ENCODE measurements at places on chromosomes 3 and 15. TPM values are rescaled to one million over a fixed set of nuclear protein-coding genes. Genes with fewer than 3 reads are reported as not detected.
A peak's percentile ranks its signal among the peaks of the same experiment; 100 is the strongest.

The WDR93 gene
- total RNA-seq = 3.9 TPM

The TMEM212 gene
- total RNA-seq = 0.40 TPM

- no peak for DNase-seq
Observed at GRCh38 chr15:31752905-31753304, 277.4 kb upstream of the CHRNA7 start.

- DNase-seq = no peak
Observed at GRCh38 chr3:186411994-186412393, 50.0 kb upstream of the DGKG start.

GRCh38 chr3:94159062-94159828 lies 96.4 kb downstream of the NSUN3 start:
- DNase-seq = peak; percentile 83

GRCh38 chr15:66679657-66680108 lies 22.4 kb upstream of the SMAD6 start:
- DNase-seq = no peak

DNA sequence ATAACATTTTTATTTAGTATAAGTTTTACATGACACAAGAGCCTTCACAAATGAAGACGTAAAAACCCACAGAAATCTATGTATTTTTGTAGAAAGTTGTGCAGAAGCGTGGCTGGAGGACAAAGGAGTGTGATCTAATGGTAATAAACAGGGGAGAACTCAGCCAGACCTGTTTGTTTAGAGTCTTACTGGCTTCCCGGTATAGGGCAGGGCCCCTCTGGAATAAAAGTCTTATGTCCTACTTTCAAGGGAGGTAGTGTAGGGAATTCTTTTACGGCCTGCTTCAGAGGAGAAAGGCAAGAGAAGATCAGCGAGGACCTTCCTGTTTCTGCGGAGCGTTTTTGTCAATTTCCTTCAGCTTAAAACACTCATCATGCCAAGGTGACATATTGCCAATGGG lies 103.6 kb downstream of the TGFBR2 start:
- no peak for DNase-seq

DNA sequence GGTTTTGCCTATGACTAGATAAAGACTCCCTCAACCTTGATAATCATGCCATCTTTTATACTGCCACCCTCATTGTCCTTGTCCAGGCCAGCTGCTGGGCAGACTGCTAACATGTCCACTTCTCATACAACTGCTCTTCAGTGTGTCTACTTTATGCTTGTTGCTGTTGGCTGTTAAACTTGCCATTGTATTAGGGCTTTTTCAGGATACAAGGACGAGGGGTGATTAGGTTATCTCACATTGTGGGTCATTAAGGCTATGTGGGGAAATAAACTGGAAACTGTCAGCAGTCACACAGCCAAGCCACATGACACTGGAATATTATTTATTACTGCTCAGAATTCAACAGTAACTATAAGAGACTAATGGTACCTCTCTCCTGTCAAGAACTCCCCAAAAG lies 36.1 kb downstream of the STARD9 start:
- no peak for DNase-seq
